Stimulated activated CD8-positive, alpha-beta memory T cell treated with anti-CD3 and anti-CD28 coated beads, Interleukin-7, amount 100 ng/mL, for 1 hour (primary cell): ENCODE measurements at places on chromosomes 2 and 18.

- no peak for DNase-seq
These were observed 399.0 kb upstream of the HNRNPA3 start for GRCh38 chr2:176813621-176814049.

GRCh38 chr18:9766076-9766481 lies 58.0 kb downstream of the RAB31 start:
- no peak for DNase-seq

DNA sequence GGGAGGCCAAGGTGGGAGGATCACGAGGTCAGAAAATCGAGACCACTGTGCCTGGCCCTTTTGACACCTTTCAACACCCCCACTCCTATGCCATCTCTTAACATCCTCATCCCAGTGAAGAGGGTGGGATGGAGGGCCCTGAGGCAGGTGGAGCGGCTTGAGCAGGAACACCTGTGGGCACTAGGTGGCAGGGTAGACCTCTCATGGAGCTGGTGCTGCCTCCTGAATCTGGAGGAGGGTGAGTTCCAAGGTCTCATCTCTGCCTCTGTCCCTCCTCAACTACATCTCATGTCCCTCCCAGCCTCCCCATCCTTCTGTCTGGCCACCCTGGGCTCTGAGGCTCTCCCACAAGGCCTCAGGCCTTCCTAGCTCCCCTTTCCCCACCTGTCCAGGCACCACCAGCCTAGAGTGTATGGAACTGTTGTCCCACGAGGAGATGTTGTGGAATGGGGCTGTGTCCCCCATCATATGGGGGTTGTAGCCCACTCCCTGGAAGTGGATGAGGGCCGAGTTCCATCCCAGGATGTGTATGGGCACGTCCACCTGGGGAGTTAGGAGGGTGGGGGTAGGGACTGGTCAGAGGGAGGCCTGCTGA lies 17.0 kb upstream of the CRYBA2 start:
- no peak for DNase-seq

- no peak for DNase-seq
These were observed 329.1 kb downstream of the SATB2 start for GRCh38 chr2:199128476-199129229.

- peak; percentile 38 for DNase-seq
These were observed 32.9 kb upstream of the INHBB start for GRCh38 chr2:120312860-120313694.

- DNase-seq = no peak
These were observed 119.2 kb upstream of the HDAC4 start for GRCh38 chr2:239519921-239520585.

DNA sequence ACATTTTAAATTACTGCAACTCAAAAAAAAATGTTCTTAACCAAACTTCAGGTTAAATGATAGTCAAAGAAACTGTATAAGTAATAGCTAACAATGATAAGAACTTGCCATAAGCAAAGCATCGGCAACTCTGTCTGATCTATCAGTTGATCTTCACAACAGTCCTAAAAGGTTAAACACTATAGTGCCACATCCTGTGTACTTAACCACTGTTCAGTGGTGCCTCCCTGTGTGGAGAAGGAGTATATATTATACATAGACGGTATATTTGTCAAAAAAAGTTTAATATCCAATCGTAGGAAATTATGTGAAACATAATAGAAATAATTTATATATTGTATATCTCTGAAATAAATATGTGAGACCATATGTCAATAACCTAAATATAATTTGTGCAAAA lies 13.0 kb downstream of the DTNA start:
- DNase-seq = no peak
